T-cell (primary cell): ENCODE measurements at places on chromosomes 7 and 10.

DNA sequence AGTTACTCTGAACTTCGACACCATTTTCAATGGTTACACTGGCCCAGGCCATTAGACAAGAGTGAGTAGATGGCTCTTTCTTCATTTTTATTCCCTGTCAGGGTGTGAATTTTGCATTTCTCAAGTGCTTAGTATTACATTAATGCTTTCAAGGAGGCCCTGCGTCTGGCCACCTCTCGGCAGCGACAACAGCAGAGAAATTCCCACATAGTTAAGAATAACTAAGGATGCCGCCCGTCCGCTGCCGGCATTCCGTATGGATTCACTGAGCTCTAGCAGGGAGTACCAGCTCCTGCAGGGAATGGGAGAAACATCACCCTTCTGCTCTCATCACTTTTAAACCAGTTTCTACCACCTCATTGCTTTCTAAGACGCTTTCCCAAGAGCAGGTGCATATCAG, 153.6 kb downstream of the TCERG1L start:
- no peak for DNase-seq

DNA sequence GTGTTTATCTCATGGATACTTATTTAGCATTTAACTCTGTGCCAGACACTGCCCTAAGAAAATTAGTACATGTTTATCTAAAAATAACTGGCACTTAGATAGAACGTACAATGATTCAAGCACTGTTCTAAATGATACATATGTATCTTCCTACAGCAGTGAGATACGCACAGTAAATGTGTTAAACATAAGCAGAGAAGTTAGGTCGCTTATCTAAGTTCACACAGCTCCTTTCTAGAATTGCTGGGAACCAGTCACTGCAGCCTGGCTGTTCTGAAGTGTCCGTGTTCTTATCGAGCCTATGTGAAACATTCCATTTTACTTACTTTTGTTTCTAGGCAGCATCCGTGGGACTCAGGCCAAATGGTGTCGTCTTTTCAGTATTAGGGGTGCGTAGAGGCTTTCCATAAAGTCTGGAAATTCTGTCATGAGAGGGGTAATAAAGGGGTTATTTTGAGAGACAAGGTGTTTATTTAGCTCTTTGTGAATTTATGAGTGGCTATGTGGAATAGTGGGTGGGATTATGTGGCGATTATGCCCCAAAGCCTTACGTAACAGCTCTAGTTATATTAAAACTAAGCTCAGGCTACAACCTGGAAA, 186.9 kb downstream of the SND1 start:
- DNase-seq, result no peak

DNA sequence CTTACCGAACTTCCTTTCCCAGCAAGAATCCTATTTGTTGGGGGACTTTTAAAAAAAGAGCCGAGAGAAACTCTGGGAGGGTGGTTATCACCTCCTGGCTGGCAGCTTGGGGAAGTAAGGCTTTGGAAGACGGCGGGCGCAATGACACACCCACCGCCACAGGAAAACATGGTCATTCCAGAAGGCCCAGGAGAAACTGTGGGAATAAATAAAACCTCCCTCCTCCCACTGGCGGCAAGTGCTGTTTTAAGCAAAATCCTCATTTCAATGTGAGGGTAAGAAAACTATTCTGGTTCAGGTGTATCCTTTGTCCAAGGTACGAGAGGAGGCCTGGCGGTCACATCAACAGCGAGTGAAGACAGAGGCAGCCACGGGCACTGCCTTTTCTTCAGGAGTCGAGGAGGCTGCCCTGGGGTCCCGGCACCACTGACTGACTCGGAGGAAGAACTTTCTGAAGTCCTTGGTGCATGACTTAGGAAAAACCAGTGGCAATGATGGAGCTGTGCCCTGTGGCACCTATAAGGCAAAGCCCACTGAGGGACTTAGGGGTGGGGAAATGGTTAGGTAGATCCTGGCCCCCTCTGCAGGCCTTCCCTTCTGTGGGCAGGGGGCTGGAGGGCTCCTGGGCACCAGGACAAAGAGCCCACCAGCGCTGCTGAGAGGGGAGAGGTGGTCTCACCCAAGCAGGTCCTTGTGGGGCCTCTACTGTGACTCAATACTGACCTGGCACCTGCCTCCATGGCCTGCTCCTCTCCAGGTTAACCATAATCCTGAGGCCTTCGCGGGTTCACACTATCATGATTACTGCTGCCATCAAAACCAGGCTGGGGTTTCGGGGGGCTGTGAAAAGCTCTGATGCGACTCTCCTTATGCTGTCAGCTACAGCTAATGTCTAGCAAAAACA, 21.4 kb downstream of the DNAJB12 start:
- DNase-seq, result no peak

DNA sequence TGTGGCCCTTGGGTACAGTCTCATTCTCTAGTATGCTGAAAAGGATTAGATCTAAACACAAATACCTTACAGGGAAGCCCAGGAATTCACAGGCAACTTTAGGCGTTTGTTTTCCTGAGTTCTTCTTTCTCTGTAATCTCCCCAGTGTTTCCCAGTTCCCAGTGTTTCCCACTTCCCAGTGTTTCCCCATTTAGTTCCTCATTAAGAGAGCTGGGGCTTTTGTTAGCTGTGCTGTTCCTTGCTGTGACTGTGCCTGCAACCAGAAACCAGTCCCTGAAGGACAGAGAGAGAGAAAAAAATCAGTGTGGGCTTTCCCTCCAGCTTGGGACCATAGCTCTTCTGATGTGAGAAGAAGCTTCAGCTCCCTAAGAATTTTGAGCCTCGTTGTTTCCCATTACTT, 802.9 kb upstream of the COBL start:
- no peak for DNase-seq
